ENCODE measurements at places on chromosomes 1 and 21.

GRCh38 chr1:211536606-211537005, 42.4 kb downstream of the SLC30A1 start:
- no peak for DNase-seq

GRCh38 chr1:115647047-115647446, 5.3 kb downstream of the VANGL1 start:
- no peak for DNase-seq

GRCh38 chr1:21762022-21762404, 20.9 kb downstream of the USP48 start:
- no peak for DNase-seq

DNA sequence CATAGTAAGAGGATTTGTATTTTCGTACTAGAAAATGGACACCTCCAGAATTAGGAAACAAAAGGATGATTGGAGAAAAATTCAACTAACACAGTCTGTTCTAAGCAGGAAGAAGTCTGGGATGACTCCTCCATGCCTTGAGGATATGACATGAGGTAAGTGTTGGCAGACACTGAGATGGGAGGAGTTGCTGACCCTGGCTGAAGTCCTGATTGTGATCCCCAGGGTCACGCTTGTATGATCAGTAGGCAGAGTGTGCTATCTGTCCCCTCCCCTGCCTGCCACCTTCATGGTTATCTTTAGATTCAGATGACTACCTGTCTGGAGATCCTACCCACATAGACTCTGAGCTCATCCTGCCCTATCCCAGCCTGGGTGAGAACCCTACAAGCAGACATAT, 249.1 kb downstream of the C1orf94 start:
- no peak for DNase-seq

DNA sequence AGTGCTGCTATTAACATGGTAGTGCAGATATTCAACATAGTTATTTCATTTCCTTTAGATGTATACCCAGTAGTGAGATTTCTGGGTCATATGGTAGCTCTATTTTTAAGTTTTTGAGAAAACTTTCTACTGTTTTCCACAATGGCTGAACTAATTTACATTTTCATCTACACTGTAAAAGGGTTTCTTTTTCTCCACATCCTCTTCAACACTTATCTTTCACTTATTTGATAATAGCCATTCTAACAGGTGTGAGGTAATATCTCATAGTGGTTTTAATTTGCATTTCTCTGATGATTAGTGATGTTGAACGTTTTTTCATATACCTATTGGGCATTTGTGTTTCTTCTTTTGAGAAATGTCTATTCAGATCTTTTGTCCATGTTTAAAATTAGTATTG, 149.8 kb downstream of the PDE4B start:
- no peak for DNase-seq

- no peak for DNase-seq
These were observed 326.7 kb upstream of the RGS18 start for GRCh38 chr1:191831572-191831971.

DNA sequence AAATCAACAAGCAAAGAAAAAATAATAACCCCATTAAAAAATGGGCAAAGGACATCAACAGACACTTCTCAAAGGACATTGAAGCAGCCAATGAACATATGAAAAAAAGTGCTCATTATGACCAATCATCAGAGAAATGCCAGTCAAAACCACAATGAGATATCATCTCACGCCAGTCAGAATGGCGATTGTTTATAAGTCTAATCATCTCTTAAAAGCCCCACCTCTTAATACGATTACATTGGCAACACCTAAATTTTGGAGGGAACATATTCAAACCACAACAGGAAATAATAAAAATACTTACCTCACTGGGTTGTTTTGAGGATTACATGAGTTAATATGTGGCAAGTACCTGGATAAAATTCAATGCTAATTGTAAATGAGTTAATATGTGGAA, 57.1 kb upstream of the PLPPR4 start:
- no peak for DNase-seq

- no peak for DNase-seq
These were observed 65.1 kb downstream of the ATG4C start for GRCh38 chr1:62849031-62849430.

All from NCI-H1048 (cell line).